ENCODE measurements at places on chromosomes 11 and 22.

- no peak for DNase-seq
Observed at GRCh38 chr22:47690586-47690985, 928.1 kb downstream of the TBC1D22A start.

DNA sequence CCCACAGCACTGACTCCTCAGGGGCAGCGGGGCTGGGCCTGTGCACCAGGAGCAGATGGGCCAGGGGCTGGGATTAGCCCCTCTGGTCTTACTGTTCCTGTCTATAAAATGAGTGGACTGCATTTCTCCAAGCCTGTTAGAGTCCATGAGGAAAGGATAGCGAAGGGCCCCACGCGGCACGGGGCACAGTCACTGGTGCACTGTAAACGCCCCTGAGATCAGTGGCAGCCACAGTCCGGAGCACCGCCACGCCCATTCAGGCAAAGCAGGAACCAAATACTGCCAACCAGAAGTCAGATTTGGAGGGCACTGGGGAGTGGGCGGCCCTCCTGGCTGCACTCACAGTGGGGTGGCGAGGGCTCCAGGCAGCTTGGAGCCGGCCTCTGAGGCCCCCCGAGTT is 387.5 kb downstream of the TBC1D22A start:
- DNase-seq: no peak

DNA sequence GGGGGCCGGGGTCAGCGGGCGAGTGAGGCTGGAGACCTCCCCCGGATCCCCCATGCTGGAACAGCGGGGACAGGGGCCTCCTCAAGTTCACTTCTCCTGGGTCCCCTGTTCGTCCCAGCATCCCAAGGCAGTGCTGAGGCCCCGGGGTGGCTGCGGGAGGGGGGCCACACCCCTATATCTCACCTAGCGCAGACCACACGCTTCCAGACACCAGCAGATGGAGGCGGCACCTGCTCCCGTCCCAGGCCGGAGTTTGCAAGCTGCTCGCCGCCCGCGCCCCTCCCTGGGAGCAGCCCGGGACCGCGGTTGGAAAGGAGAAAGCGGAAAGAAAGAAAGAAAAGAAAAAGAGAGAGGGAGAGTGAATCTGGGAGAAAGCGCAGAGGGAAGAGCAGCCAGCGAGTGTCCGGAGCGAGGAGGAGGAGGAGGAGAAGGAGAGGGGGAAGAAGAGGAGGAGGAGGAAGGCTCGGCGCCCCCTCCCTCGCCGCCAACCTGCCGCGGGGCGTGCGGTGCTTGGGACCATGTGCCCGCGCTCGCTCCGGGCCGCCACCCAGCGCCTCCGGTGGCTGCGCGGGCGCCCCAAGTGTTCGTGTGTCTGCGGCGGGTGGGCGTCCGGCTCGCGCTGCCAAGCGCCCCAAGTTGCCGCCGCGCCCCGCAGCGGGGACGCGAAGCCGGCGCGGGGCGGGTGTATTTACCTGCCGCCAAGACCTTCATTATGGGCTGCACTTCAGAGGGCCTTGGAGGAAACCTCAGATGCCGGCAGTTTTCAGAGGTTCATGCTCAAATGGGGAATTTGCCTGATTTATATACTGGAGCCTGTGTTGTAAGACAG is at the start of gene LIF:
TSS of gene LIF (minus strand) at position 775 of the 829 bp plus-strand sequence. CDS start at position 711, 64 bp downstream.
- DNase-seq: no peak

DNA sequence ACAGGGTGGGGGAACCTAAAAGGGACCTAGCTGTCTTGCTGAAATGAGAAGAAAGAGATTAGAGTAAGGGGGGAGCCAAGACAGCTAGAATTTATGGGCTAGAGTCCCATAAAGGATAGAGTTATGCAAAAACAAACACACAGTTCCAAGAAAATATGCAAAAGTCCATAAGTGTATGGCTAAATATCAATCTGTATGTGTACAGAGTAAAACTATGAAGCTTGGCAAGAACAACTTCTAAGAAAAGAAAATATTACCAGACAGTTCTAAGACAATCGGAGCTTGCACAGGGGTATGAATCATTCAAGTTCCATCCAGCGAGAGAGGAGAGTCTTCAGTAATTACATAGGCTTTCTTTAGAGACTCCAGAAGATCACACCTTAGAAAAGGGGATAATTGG is 41.8 kb downstream of the GDPD4 start:
- DNase-seq: no peak

DNA sequence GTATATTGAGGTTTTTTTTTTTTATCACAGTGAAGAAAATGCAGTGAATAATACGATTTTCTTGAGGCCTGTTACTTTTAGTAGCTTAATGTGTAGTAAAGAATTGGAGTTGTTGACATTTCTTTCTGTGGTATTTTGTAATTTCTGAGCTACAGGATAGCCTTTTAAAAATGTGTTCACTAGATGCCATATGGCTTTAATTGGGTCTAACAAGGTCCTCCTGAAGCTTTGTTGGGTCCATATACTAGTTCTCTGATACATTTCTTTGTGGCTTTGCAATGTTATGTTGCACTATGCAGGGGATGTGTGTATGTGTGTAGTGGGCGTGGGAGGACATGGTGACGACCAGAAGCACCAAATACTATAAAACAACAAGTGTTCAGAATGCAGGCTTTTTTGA is 25.1 kb downstream of the FBXO7 start:
- DNase-seq: no peak

DNA sequence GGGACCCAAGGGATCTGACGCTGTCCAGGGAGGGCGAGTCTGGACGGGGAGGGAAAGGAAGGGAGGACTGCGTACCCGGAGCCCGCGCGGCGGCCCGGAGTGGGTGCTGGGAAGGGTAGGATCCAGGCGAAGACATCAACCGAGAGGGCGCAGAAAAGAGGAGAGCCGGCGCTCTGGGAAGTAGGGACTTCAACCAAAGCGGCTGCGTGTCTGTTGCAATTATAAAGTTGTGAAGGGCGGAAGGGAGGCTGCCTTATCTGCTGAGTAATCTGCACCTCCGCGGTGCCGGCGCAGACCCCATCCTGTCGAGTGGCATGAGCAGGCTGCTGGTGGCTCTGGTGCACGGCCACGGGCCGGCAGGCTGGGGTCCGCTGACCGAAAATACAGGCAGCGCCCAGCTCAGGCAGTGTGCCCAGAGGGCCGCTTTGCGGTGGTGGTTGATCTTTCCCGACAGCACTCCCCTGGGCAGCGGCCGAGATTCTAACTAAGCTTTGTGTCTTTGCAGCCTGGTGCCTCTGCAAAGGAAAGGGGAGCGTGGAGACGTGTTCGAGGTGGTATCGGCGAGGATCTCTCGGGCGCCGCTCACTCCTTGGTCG is 978 bp downstream of the C11orf87 start:
- DNase-seq: no peak

DNA sequence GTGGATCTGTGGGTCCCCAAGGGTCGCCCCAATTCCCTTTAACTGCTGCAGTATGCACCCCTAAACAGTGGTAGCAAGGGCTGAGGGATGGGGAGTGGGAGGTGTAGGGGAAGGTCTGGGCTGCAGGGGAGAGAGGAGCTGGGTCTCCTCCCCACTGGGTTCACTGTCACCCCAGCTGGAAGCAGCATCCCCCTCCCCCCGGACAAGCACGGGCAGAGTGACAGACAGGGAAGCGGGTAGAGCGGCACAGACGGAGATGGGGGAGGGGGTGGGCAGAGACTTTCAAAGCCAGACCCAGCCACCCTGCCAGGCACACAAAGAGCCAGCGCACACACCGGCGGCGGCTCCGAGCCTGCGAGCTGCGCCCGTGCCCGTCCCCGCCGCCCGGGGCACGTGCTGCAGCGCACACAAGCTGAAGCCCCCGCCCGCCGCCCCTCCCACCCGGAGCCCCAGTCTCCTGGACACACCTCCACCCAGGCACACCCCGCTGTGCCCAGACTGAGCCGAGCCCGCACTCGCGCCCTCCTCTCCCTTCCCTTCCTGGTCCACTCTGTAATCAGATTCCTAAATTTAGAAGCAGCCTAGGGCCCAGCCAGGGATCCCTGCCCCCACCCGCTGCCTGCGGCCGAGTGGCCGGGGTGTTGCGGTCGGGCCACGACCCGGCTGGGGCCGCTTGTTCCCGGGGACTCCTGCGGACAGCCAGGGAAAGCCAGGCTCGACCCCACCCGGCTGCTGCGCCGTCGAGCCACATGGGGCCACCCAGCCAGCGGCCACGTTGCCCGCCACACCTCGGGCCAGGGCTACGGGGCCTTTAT is 935 bp upstream of the RCOR2 start:
- no peak for DNase-seq

- no peak for DNase-seq
Observed at GRCh38 chr11:61195719-61196118, 7.6 kb upstream of the PGA3 start.

DNA sequence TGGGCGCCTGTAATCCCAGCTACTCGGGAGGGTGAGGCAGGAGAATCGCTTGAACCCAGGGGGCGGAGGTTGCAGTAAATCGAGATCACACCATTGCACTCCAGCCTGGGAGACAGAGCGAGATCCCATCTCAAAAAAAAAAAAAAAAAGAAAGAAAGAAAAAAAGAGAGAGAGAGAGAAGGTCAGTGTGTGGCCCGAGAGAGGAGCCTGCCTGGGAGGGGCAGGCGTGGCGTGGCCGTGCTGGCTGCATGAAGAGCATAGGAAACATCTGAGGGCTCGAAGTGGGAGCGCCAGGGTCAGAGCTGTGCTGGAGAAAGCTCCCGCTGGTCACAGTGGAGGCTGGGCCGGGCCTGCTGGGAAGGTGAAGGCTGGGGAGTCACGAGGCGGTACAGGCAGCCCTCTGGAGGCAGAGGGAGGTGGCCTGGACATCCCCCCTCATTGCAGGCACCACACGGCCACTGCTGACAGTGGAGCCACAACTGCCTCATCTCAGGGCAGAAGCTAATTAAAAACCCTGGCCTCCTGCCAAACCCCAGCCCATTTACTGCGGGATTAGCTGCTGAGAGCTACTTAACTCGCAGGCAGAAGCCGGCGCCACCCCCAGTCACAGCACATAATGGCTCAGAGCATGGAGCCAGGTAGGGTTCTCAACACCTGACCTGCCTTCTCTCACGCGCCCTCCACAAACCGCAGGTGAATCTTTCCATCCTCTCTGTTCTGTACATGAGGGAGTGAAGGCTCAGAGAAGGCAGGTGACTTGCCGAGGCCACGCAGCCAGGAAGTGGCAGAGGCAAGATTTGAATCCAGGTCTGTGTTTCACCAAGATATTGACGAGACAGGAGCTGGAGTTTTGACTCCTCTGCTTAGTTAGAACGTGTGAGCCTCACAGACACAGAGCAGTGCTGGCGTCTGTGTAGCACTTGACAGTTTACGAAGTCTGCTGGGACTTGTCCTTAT is 32.6 kb downstream of the NFAM1 start:
- DNase-seq: no peak

DNA sequence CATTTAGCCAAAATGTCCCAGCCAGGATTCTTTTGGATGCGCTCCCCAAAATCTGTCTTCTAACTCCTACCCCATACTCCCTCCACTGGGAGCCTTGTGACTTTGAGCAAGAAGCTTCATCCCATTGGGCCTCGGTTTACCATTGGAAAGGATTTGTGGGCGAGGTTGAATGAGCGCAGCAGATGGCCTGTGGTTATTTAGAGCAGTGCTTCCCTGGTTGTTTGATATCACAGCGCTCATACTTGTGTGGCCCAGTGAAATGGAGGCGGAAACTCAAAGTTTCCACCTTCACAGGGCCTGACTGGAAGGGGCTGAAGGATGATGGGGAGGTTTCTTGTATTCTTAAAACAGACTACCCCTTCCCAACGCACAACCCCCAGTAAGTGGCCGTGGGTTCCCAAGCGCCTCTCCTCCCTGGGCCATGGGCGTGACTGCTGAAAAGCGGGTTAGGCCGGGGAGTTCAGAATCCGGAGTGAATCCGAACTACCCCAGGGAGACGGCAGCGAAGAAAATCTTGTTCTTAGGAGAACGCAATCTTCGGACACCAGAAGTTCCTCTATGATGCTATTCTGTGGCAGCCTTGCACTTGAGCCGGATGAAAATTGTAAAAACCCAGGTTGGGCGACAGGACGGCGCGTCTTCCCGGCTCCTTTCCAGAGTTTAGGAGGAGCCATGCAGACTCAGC is 1.2 kb upstream of the ATF4 start:
- no peak for DNase-seq

- no peak for DNase-seq
Observed at GRCh38 chr11:23425381-23425780, 565.1 kb upstream of the CCDC179 start.

DNA sequence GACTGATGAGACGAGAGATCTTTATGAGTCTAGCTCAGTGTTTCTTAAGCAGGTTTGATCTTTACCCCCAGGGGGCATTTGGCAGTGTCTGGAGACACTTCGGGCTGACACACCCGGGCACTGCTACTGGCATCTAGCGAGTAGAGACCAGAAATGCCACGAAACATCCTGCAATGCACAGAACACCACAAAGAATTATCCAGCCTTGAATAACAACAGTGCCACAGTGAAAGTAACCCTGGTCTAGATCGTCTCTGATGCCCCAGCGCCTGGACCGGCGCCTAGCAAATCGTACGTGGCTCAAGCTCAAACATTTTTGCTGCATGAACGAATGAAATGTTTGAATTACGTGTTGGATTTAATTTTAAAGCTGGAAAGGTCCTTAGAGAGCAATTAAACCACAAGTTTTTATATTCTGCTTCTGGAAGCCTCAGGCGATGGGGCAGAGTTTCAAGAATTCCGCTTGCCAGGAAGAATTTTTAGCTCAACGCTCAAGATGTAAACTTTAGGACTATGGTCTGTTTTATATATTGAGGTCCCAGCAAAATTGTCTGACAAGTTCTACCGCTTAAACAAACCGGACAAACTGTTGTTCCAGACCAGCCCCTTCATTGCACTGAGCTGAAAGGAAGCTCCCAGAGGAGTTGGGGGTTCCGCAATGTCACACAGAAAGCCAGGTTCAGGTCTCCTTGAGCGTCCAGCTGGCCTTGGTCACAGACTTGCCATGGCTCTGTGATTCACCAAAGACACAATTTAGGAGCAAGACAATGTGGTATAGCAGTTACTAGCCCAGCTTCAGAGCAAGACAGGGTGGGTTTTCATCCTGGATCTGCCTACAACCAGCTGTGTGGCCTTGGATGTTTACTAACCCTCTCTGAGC is 44.2 kb upstream of the SMTN start:
- DNase-seq: no peak

DNA sequence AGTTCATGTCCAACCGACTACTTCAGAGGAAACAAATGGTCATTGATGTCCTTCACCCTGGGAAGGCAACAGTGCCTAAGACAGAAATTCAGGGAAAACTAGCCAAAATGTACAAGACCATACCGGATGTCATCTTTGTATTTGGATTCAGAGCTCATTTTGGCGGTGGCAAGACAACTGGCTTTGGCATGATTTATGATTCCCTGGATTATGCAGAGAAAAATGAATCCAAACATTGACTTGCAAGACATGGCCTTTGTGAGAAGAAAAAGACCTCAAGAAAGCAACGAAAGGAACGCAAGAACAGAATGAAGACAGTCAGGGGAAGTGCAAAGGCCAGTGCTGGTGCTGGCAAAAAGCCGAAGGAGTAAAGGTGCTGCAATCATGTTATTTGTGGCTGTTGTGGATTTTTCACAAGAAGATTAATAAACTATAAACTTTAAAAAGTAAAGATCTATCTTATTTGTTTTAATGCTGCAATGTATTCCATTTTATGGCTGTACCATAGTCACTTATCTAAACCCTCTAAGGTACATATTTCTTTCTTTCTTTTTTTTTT is 20.1 kb upstream of the HIPK3 start:
- DNase-seq: no peak

- no peak for DNase-seq
Observed at GRCh38 chr22:43200555-43200954, 13.6 kb upstream of the TTLL12 start.

GRCh38 chr22:28883917-28884746 is 760 bp downstream of the ZNRF3 start:
- DNase-seq: no peak
